ENCODE measurements at places on chromosomes 2 and 18. TPM values are rescaled to one million over a fixed set of nuclear protein-coding genes. Genes with fewer than 3 reads are reported as not detected.

Gene TOGARAM2
- 0.69 TPM for total RNA-seq

Gene UPP2
- not detected for total RNA-seq

GRCh38 chr2:172596776-172597175 lies 40.9 kb downstream of the PDK1 start:
- no peak for DNase-seq

GRCh38 chr2:74439803-74440377 lies 1.8 kb downstream of the RTKN start:
- DNase-seq: peak; percentile 48
